ENCODE measurements at places on chromosomes 1 and 21. TPM values are rescaled to one million over a fixed set of nuclear protein-coding genes. Genes with fewer than 3 reads are reported as not detected.

The CHODL gene
- total RNA-seq, result not detected

The FCRL4 gene
- not detected for total RNA-seq

The LPGAT1 gene
- 28.8 TPM for total RNA-seq

The FGR gene
- not detected for total RNA-seq

The OR2W3 gene
- total RNA-seq, result not detected

The XCL1 gene
- not detected for total RNA-seq

The DYNLT5 gene
- total RNA-seq, result not detected

The PAQR6 gene
- total RNA-seq, result 3.4 TPM

The DIRAS3 gene
- 0.98 TPM for total RNA-seq

The SPRR1B gene
- not detected for total RNA-seq

The ITLN1 gene
- total RNA-seq, result not detected

The SERPINC1 gene
- not detected for total RNA-seq

All from A549 treated with ZK216348 at 1 μM for 4 hours (cell line).